Fibroblast of skin of back (primary cell): ENCODE measurements at places on chromosomes 4 and X.

- DNase-seq: peak; percentile 76
Measured at GRCh38 chr4:113539408-113539807, 222.1 kb downstream of the CAMK2D start.

DNA sequence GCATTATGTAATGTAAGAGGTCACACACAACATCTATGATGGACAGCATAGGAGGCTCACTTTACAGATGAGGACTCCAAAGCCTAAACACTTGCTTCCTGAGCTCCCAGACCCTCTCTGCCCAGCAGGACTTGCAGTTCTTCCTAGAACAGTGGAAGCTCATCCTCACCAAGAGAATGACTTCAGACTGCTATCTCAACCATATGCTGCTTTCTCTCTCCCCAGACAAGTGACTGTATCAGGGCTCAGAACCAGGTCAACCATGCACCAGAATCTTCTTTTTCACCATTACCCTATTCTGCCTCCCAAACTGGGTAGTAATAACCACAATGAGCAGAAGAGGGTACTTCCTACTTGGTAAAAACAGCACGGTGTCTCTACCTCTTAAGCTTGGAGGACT lies 12.2 kb downstream of the RNF150 start:
- DNase-seq: no peak

DNA sequence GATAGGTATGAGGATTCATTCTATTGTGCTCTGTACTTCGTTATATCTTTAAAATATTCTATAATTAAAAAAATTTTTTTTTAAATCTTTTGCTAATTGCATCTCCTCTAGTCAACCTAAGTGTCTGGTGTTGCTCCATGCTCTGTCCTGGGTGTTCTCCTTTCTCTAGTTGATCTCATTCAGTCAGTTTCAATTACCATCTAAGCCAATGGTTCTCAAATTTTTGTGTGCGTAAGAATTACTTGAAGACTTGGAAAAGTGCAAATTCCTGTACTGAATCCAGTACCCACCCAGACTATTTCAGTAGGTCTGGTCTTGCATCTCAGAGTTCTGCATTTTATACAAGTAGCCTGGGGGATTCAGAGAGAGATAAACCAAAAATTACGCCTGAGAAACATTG lies 6.7 kb downstream of the TMPRSS11D start:
- DNase-seq: no peak

DNA sequence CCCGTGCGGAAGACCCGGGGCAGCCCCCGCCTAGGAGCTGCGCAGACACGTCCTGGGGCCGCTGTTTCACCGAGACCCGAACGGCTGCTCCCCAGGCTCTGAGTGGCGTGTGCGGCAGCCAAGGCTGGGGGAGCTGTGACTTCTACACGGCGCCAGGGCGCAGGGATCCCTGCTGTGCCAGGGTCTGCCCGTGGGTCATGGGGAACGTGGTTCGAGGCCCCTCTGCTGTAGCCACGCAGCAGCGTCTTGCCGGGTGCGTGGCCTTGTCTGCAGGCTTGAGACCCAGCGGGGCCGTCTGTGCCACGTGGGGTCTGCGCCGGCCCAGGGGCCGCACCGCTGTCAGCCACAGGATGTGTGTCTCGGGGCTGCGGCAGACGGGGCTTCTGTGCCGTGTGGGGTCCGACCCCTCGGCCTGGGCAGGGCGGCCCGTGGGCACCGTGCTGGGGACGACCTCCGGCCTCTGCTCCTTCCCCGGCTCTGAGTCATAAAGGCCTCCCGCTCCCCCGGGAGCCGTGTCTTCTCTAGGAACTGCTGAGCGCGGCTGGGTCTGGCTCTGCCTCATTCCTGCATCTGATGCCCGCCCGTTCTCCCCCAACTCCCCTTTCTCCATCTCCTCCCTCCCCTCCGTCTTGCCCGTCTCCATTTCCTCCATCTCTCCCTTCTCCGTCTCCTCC lies 12.7 kb upstream of the GTPBP6 start:
- DNase-seq: peak; percentile 76

DNA sequence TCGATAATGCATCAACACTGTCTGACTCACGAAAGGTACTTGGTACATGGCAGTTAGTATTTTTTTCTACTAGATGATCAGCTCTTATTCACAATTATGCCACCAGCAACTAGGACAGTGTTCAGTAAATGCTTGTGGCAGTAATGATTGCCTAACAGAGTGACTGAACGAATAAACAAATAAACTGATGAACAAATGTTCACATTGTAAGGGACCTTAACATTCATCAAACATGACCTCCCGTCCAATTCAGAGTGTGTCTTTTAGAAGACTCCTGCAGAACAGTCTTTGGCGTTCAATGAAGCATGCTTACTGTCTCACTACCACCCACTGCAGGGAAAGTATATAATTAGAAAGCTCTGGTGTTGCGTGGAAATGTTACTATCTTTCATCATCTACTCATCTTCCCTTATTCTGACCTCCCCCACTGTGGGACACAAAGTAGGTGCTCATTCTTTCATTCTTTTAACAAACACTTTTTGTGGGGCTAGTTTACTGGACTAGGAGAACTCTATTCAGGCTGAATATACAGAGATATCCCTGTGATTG lies 319.3 kb downstream of the RAB28 start:
- no peak for DNase-seq
